ENCODE measurements at places on chromosomes 7 and 10.
A peak's percentile ranks its signal among the peaks of the same experiment; 100 is the strongest.

- no peak for DNase-seq
Observed at GRCh38 chr7:81616951-81617350, 152.9 kb downstream of the HGF start.

GRCh38 chr10:106661767-106662140, 502.8 kb downstream of the SORCS1 start:
- no peak for DNase-seq

- no peak for DNase-seq
Observed at GRCh38 chr10:4407783-4408182, 418.2 kb upstream of the AKR1E2 start.

GRCh38 chr7:1285556-1286301, 53.1 kb downstream of the UNCX start:
- DNase-seq: no peak

GRCh38 chr7:130141161-130141883, 63.9 kb downstream of the TMEM209 start:
- DNase-seq: peak; percentile 68

- no peak for DNase-seq
Observed at GRCh38 chr7:112873831-112874553, 83.8 kb upstream of the TMEM168 start.

- no peak for DNase-seq
Observed at GRCh38 chr10:127153181-127153580, 43.2 kb downstream of the INSYN2A start.

- DNase-seq: peak; percentile 76
Observed at GRCh38 chr10:101901340-101901739, 57.7 kb upstream of the KCNIP2 start.

DNA sequence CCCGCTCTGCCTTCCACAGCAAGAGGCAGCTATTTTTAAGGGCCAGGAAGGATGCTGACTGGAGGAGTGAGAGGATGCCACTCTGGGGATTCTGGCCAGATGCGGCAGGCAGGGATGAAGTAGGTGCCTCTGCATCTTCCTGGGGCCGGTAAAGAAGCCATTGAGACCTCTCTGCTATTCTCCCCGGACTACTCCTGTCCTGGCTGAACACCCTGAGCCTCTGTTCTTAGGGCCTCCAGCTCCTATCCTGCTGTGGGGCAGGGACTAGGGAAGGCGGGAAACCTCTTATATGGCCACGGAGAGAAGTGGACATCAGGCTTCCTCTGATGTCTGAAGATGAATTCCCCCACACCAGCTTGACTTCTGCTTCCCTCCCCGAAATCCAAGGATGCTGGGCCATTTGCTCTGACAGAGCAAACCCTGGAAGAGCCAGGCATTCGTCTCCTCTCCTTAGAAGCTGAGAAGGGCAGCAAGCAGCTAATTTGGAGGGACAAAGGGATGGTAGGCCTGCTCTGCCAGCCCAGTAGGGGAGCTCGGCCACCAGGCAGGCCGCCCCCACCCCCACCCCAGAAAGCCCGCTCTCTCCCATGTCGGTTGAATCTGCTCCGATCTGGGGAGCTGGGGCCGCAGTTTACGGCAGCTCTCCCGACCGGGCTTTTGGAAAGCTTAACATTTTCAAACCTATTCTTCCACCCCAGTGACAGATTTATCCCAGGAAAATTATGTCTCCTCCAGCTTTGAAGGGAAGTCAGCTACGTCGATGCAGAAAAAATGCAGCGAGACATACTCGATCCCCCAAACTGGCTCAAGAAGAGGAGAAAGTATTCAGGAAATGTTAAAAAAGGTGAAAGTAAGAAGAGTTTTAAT, 2.8 kb downstream of the FGF8 start:
- no peak for DNase-seq

- peak; percentile 91 for DNase-seq
Observed at GRCh38 chr10:92573798-92574547, at the start of gene IDE. Gene IDE, minus strand, starts transcription at chr10:92574093. Its CDS starts 74 bp downstream, at chr10:92574019.

DNA sequence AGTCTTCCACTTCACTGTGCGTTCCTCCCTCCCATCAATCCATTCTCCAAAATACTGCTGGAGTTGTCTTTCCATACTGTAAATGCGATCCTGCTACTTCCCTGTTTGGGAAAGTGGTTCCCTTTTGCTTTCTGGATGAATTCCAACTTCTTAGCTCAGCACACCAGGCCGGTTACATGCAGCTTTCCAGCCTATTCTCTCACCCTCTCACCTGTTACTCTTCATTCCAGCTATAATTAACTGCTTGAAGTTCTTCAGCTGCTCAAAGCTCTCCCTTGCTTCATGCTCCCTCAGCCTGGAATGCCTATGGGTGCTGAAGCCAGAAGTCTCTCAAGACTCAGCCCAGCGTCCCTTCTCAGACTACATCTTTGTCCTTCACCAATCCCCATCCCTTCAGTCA, 6.0 kb upstream of the ZNRF2 start:
- no peak for DNase-seq

GRCh38 chr10:63593576-63593975, 72.4 kb downstream of the REEP3 start:
- no peak for DNase-seq

All from germinal center (tissue), 1 donor.